ENCODE measurements at places on chromosomes 2 and 18.

- DNase-seq: no peak
Measured at GRCh38 chr18:39653221-39653620, 2087.6 kb upstream of the CELF4 start.

GRCh38 chr2:46098621-46099062 is 198.6 kb upstream of the EPAS1 start:
- DNase-seq: no peak

GRCh38 chr18:48594471-48595094 is 55.8 kb downstream of the CTIF start:
- no peak for DNase-seq

DNA sequence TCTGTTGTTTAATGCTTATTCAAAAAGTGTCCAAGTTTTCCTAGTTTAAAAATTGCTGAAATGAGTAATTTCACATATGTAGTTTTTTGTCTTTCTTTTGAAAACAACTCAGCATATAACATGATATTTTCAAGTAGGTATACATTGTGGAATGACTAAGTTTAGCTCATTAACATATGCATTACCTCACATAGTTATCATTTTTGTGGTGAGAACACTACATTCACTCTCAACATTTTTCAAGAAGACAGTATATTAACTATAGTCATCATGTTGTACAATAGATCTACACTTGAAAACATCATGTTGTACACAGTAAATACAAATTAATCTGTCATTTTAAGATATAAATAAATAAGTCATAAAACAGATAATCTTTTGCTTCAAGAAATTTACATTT is 340.0 kb downstream of the CCDC85A start:
- no peak for DNase-seq

DNA sequence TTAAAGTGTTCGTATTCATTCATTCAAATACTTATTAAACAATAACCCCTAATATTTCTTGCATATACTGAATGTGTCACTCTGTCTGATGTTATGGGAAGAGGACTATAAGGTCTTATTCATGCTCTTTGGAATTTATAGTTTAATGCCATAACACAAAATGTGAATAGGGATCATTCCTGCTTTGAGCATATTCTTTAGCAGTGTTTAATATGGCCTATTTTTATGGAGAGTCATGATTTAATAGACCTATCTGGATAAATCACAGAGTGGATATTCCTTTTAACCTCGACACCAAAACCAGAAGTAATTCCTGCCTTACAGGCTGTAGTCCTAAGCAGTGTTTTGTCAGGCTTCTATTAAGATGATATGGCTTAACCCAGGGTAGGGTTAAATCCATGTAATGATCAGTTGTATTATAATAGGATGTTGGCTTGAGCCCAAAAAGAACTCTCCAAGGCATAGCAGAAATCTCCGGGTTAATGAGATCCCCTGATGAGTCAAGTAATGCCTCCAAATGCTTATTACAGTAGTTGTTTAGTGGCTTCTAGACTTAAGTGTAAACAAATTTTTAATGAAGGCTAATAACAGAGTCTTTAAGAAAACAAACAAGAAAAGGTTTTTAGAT is 54.3 kb downstream of the GULP1 start:
- no peak for DNase-seq
